Activated CD4-positive, alpha-beta T cell treated with anti-CD3 and anti-CD28 coated beads, Interleukin-2, amount 50 U/mL, for 48 hours (primary cell): ENCODE measurements at places on chromosomes 1 and 21.

DNA sequence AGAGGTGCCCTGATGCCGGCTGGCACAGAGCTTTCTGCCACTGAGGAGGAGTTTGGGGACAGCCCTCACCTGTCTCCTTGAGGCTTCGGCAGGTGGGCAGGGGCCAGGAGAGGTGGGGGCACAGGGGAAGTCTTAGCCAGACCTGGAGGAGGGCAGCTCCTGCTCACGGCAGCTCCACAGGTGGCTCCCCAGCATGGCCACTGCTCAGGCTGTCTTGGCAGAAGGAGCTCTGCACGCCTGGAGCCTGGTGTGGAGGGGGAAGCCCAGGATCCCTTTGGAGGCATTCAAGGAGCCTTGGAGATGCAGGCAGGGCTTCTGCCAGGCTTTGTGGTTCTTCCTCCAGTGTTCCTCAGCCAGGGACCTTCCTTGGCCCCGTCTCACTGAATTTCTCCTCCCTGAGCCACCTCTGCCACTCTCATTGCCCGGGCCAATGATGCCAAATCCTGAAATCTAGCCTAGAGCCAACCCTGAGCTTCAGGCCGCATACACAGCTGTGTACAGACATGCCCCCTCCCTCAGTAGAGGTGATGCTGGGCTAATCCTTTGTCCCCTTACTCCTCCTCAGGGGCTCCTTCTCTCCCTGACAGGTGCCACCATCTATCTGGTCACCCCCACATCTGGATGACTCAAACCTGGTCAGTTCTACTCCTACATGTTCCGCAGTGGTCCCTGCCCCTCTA, 251.8 kb upstream of the VAMP3 start:
- DNase-seq: no peak

DNA sequence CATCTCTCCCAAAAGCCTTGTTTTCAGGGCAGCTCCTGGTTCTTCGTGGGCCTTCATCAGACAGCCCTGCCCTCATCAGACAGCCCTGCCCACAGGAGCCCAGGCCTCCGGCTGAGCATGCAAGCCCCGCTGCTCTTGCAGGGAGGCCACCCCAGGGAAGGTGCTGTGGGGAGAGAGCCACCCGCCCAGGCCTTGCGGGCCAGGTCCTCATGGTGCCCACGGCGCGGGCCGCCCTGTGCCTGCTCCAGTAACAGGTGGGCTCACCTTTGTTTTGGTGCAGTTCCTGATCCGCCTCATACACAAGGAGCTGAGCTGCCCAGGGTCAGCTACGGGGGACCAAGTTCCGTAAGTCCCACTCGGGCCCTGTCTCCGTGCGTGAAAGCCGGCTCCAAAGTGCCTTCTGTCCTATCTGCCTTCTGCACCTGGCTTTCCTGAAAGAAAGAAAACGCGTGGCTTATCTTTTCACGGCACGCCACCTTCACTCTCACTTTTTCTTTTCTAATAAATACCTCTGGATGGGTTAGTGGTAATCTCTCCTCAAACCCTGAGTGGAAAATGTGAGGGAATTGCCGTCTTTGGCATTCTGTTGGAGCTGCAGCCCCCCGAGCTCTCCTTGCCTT, 65.9 kb downstream of the SLC37A1 start:
- DNase-seq: no peak

DNA sequence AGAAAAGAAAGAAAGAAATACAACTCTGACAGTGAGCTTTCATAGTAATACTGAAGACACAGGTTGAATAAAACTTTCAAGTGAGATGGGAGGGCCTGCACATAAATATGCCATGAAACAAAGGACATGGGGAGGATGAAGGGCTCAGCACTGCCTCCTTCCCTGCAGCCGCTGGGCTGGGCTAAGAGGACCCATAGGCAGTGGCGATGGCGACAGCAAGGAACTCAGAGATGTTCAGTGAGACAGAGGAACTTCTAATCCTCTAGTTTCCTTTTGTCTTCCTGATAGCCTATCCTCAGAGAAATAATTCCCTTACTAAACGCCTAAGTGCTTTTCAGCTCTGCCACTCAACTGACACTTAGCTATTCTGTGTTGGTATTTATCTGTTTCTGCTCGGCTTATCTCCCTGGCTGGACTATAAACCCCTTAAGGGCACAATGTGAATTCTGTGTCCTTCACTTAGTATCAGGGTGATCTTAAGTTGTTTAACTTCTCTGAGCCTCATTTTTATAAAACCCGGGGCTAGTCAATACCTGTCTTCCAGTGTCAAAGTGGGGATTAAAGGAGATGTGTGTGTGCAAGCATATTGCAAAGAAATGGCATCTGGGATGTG, 24.4 kb upstream of the IER5 start:
- DNase-seq: no peak

GRCh38 chr1:203629507-203630082, 3.0 kb downstream of the ATP2B4 start:
- peak; percentile 82 for DNase-seq

DNA sequence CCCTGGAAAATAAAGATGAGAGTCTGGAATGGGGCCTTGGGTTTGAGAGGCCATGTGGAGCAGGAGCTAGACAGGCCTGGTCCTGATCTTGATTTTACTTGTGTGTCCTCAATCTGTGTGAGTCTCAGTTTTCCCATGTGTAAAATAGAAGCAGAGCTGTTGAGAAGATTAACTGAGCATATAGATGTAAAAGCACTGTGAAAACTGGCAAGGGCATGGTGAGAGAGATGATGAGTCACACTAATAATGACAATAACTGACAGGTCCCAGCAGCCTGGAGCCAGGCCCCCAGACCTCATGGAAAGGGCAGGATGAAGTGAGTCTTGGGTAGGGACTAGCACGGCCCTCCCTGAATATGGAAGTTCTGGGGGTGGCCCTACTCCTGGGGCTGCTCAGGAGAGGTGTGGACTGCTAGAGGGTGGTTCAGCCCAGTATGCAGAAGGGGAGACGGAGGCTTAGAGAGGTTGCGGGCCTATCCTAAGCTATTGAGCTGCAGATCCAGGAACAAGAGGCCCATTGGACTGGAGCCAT, 2.8 kb upstream of the AHDC1 start:
- no peak for DNase-seq

DNA sequence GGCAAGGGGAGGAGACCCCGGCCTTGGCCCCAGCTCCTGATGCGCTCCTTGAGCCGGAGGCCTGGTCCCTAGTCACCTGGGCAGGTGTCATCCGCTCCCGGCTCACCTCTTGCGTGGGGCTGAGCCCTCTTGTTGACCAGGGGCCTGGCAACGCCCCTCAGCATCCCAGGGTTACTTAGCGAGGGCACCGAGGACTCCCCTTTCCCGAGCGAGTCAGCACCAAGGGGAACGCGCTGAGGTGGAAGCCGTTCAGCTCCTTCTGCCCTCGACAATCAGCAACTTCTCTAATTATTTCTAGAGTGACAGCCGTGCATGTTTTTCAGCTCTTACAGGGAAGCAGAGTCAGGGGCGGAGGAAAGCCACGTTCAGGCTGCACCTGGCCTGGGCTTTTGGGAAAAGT, 522 bp downstream of the SLC45A1 start:
- peak; percentile 9 for DNase-seq

DNA sequence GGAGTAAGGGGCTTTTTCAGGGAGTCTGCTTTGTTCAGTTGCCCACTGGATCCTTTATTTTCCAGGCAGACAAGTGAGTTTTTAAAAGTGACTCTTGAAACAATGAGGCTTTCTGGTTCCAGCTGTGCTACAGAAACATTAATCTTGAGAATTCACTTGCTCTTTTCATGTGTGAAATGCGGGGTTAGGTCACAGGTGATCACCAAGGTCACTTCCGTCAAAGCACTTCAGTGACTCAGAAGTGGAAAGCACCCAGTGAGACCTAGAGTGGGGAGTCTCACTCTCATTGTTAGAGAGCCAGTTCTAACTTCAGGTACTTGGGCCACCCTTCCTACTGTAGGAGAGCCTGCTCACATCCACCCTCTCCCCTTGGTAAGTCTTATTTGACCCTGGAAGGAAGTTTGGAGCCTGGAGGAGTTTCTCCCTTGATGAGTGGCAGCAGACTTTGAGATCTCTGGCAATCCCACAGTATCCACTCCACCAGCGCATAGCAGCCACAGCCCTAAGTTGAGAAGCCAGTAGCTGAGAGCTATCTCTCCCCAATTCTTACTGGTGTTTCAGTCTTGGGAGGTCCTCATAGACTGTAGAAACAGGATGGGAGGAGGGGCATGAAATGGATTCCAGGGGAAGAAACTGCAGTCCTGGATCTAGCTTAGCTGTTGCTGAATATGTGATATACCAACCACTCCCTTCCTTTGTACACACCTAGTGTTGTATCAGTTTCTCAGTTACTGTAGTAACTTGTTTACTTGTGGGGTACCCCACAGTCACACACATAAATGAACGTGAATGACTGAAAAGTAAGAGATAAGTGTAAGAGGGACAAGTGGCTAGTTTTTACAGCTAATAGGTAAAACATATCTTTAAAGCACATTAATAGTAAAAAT, 3.1 kb downstream of the TACSTD2 start:
- peak; percentile 54 for DNase-seq

- no peak for DNase-seq
Observed at GRCh38 chr1:193019442-193020026, 39.6 kb downstream of the UCHL5 start.

- peak; percentile 7 for DNase-seq
Observed at GRCh38 chr1:58162952-58163550, 383.5 kb downstream of the OMA1 start.

DNA sequence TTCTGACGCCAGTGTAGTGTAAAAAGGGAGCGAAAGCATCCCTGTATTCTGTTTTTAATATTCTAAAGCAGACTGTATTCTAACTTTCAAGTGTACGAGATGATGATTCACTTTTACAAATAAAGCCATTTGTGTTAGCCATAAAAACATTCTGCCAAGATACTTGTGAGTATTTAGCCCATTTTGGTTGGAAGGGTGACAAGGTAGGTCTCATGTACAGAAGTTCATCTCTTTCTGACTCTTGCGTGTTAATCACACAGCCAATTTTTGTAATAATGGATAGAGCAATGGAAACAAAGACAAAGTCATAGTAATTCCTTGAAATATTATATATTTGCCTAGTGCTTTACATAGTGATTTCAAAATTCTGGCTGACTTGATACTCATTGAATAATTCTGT, 125.3 kb upstream of the GREM2 start:
- DNase-seq: no peak

DNA sequence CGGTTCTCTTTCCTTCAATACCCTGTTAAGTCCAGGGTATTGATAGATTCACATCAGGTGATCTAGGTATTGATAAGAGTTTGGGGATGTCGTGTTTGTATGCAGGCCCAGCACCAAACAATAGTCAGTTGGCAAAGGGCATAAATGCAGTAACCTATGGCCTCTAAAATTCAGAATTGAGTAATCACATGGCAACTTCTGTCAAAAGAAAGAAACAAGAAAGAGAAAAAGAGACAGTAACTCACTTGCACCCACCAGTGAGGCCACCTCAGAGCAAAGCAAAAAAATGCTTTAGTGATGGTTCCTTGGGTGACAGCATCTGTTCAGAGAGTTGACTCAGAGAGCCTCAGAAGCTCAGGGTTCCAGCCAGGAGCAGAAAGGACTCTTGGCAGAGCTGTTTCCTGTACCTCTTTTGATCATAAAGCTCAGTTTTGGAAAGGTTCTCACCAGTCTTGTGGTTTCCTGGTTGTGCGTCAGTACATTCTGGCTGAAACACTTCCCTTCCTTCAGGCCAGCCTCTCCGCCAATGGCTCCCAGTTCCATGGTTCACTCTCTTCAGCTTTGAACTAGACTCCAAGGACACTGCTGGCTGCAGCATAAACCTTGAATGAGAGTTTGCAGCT, 70.1 kb upstream of the GORAB start:
- DNase-seq: no peak

- DNase-seq: no peak
Observed at GRCh38 chr1:22951796-22952195, 20.9 kb downstream of the LACTBL1 start.

DNA sequence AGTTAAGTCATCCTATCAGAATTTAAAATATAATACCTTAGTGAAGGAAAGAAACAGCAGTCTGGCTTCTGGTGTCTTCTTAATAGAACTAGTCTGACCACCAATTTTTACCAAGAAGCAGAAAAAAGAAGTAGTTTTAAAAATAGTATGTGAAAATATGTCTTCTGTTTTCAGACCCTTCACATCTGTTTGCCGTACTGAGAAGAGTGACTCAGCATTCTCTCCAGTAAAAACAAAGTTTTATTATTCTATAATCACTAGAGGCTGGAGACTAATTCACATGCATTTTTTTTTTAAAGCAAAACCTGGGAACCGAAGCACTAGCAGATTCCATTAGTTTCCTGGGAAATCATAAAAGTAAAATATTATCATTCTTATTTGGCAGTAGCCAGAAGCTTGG, 163.8 kb downstream of the COL24A1 start:
- DNase-seq: no peak

DNA sequence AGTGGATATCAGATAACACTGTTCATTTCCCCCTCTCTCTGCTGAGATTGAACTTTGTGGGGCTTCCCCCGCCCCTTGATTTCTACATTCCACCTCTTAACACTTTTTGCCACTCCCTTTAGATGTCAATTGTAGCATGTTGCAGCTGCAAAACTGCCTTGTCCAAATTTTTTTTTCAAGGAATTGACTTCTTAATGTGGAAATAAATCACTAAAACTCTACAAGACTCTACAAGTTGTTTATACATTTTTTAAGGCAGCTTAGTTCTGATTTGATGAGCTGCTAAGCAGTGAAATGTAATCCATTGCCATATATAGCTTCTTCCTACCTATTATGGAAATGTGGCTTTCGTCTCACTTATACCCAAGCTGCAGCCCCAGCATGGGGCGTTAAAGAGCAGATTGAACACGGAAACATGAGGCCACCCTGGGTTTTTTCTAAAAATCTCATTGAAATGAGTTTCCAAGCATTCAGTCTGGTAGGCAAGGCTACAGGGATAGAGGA, 132.2 kb downstream of the SYT2 start:
- no peak for DNase-seq

DNA sequence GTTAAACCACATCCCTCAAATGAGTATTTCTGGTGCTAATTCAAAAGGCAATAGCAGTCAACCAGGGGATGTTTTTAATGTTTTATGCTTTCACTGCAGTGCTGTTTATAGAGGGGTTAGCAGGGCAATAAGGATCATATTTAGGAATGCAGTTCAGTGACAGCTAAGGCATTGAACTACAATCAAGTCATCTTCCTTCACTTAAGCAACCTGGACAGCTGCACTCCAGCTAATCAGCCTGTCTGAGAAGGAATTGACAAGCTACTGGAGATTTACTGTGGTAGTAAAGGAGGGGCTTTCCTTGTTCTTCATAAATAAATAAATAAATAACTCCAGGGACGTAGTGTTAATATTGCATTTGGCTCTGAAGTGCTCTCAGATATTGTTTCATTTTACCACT, 93.9 kb downstream of the DAB1 start:
- DNase-seq: no peak

DNA sequence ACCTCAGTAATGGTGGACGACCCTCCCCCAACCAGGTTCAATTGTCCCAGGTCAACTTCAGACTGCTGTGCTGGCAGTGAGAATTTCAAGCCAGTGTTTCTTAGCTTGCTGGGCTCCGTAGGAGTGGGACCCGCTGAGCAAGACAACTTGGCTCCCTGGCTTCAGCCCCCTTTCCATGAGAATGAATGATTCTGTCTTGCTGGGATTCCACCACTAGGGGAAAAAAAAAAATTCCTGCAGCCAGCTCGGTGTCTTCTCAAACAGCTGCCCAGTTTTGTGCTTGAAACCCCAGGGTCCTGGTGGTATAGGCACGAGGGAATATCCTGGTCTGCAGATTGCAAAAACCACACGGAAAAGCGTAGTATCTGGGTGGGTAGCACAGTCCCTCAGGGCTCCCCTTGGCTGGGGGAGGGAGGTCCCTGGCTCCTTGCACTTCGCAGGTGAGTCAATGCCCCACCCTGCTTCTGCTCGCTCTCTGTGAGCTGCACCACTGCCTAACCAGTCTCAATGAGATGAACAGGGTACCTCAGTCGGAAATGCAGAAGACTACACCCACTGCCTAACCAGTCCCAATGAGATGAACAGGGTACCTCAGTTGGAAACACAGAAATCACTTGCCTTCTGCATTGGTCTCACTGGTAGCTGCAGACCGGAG, 41.5 kb downstream of the GBP6 start:
- no peak for DNase-seq
